ENCODE measurements at places on chromosomes 4 and X.

GRCh38 chr4:7943211-7943610 is 3.5 kb upstream of the AFAP1 start:
- DNase-seq = no peak

DNA sequence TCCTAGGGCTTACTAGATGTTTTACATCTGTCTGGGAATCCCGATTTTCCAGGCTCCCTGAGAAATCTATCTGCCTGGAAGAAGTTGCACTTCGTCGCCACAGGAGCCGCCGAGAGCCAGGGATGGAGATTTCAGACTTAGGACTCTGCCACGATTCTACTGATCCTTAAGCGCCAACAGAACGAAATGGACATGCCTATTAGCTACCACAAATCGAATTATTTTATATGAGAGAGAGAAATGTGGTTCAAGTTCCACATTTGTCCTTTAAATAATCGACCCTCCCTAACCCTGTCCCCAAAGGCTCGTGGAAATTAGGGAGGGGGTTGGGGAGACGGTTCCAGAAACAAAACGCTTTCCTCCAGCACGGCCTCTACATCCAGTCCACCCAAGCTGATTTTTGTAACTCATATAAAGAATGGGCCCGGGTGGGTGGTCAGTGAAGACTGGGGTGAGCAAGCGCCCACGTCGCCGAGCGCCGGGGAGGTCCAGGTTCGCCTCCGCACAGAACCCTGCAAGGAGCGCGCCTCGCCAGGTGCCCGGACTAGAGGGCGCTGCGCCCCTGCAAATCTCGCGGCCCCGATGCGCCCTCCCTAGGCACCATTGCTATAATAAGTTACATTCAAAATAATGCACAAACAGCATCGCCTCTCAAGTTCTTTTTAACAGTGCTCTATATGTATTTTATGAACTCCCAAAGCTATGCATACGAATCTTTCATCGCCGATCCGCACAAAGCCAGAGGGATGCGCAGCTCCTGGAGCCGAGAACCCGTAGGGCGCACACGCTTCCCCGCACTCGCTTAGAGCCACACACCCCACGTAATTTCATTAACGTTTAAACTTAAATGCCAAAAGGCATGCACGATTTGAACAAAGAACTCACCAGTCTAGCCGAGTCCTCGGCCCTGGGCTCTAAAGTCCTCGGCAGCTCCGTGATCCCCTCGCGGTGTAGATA is 2.1 kb upstream of the FAT1 start:
- no peak for DNase-seq

DNA sequence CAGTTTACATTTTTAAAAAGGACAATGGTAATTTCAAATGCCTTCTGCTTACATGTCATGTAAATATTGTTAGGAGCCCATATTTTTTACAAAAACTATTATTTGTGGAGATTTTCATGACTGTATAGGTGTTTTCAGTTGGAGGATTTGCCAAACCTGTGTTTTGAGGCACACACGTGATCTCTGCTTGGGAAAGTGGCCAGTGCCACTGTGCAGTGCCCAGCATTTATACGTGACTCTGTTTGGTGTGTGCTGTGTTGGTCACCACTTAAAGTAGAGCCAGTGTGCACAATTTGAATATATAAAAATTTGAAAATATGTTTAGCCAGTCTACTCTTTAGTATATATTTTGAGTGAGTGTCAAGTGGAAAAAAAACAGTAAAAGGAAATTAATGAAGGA is 26.8 kb upstream of the NAP1L5 start:
- no peak for DNase-seq

GRCh38 chrX:96372313-96373046 is 312.2 kb upstream of the DIAPH2 start:
- DNase-seq = no peak

Data from CD4-positive, alpha-beta T cell (primary cell).